ENCODE measurements at places on chromosomes 11 and 22.

GRCh38 chr22:49810363-49811019, 17.2 kb downstream of the BRD1 start:
- no peak for DNase-seq

DNA sequence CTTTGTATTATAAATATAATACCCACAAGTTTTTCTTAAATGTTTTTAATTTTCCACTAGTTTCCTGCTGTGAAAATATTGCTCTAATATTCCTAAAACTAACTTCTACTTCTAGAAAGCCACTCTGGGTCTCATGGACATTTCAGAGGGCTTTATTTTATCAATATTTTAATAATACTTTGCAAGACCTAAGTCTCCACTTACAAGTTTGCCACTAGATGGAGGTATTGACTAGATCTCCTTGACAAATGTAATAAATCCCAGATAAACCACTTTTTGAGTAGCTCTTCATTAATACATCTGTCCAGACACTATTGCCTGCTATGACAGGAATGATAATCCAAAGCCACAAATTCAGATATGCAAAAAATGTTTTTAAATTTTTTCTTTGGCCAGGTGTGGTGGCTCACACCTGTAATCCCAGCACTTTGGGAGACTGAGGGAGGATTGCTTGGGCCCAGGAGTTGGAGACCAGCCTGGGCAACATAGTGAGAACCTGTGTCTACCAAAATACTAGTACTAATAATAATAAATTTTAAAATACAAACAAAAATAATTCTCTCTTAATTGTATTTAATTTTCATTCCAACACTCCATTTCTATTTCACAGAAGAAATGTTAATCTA, 3.5 kb upstream of the ACAT1 start:
- peak; percentile 38 for DNase-seq

GRCh38 chr22:23536821-23537345, 43.2 kb downstream of the IGLL1 start:
- no peak for DNase-seq

DNA sequence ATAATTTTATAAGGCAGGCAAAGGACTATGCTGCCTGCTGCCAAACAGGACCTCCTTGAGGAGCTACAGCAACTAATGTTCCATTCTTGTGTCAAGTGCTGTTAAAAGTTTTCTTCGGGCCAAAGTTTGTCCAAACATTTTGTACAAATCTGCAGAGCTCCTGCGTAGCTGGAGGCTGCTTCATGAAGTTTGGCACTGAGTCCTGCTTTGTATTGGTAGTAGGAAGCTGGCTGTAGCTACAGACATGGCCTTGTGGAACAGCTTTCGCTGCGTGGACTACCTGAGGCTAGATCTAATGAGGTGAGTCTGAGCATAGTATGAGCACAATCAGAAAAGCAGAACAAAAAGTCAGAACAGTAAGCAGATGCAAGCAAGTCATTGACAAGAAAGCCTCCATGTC, 528.1 kb downstream of the DLG2 start:
- DNase-seq: no peak

DNA sequence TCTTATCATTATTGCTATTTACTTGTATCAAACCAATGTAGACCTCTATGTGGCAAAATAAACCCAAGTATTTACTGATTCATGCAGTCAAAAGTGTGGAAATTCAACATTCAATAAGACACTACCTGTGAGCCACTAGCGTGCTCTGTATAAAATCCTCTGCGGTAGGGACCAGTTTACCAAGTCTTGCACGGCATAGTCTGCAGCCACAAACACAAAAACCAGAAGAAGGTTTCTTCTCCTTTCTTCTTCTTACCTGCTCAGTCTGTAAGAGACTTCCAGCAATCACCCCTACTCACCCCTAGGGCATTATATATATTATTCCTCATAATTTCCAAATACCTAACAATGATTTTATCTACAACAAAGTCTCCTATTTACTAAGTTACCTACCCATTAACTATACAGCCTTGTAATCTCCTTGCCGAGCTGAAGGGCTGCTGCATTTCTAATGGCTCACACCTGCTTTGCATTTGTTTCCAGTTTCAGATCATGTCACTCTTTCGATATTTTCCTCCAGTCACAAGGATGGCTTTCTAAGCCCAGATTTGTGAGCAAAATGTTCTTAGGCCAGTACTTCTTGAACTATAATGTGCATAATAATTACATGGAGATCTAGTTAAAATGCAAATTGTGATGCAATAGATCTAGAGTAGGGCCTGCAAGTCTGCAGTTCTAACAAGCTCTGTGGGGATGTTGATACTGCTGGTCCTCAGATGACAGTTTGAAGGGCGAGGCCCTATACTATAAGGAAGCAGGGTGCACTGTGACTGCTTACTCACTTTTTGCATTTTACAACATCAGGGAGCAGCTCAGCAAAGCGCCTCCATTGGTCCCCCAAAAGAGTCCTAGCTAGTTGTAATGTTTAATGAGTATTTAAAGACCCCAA, 191.9 kb upstream of the DDI1 start:
- DNase-seq: no peak

- no peak for DNase-seq
Observed at GRCh38 chr11:13028322-13028721, 19.2 kb downstream of the RASSF10 start.

DNA sequence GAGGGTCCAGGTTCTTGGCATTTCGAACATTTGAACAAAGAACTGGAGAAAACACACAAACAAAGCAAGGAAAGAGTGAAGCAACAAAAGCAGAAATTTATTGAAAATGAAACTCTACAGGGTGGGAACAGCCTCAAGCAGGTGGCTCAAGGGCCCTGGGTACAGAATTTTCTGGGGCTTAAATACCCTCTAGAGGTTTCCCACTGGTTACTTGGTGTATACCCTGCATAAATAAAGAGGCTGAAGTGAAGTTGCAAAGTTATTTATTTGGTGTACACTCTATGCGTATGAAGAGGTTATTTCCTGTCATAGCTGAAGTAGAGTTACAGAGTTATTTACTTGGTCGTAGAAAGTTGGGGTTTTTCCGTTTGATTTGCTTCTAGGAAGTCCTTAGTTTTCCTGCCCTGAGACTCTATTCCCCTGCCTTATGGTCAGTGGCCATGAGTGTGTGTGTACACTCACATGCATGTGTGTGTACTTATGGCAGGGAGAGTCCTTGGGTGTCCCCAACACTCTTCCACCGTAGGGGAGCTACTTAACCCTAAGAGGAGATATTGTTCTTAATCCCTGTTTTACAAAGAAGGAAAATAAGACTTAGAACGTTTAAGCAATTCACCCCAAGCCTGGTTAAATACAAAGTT, 5.6 kb upstream of the SMCO4 start:
- DNase-seq: no peak

GRCh38 chr22:44220727-44221680, 40.3 kb downstream of the PARVG start:
- DNase-seq: no peak

DNA sequence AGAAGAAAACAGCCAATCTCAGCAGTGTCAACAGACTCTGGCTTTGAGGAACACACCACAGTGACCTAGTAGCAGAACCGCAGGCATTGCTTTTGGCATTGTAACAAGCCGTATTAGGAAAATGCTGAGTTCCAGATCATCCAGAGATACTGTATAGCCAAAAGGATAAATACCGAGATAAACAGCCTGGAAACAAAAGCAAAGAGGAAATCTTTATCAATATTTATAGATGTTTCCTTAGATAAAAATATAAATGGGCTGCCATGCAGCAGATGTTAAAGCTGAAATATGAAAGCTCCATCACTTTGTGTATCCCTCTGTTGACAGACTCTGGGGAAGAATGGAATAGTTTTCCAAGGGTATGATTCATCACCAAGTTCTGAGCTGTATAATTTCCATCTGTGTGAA, 98.9 kb upstream of the TP53AIP1 start:
- DNase-seq: no peak

DNA sequence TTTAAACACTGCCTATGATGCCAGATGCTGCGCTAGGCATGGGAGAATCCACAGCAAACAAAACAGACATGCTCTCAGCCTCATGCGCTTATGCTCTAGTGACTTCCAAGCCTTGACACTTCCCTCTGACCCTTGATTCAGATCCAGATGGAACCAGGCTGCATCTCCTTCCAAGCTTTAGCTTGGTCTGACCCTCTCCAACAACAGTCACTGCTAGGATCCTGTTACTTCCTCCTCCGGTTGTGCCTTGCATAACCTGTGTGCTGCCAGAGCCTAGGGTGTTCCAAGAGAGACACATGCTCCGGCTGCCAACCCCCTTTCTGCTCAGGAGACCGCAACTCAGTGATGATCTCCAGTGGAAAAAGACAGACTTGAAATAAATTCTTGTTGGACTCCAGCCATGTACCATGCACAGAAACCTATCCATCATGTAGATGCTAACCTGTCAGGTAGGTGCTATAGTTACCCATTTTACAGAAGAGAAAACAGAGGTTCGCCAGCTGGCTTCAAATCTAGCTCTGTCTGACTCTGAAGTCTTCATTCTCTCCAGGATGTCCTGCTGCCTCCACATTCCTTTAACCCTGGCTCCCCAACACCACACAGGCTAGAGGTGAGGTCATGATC, 136.3 kb upstream of the TEAD1 start:
- DNase-seq: no peak

DNA sequence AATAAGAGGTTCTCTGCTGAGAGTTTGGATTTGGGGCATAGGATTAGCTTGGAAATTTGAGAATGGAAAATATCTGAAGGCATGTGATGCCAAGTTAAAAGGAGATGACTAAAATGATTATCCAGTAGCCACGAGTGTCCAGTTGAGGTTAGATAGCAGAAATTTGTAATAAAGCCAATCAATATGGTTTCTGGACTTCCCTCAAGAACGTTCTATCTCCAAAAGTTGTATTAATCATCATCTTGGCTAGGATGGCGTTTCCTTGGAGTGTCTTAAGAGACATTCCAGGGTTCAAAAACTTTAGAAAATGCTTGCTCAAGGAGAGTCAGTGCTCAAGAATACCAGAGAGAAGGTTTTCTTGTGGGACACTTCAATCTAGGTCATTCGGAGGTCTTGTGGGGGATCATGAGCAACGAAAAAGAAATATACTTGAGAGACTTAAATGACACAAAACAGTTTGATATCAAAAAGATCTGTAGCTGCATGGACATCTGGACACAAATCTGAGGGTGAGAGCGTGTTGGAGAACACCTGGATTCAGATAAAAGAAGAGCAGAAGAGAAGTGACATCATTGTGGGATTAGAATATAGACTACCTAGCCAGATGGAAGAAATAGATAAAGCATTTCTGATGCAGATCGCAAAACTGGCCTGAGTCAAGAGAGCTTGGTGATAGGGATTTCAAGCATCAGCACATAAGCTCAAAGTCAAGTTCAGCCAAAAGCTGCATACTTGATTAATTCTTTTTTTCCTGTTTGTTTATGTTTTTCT, 97.7 kb downstream of the ARFGAP2 start:
- no peak for DNase-seq

- no peak for DNase-seq
Observed at GRCh38 chr11:83061883-83062282, 9.8 kb downstream of the RAB30 start.

DNA sequence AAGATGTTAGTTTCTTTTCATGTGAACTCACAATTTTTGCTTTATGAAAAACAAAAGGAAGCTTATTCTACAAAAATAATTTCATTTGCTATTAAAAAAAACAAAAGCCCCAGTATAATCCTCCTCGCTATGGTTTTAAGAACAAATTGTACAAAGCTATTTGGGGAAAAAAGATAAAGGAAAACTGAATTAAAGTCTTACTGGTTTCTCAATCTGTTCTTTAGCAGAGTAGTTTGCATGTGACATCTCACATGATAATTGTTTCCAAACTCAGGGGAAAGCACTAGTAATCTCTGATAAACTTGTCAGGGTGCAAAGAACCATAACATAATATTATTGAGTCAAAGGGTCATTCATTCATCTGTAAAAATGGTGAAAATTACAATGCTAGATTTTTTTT, 2.9 kb upstream of the DDI1 start:
- DNase-seq: no peak

- DNase-seq: no peak
Observed at GRCh38 chr11:10497371-10498021, 42.4 kb downstream of the AMPD3 start.

DNA sequence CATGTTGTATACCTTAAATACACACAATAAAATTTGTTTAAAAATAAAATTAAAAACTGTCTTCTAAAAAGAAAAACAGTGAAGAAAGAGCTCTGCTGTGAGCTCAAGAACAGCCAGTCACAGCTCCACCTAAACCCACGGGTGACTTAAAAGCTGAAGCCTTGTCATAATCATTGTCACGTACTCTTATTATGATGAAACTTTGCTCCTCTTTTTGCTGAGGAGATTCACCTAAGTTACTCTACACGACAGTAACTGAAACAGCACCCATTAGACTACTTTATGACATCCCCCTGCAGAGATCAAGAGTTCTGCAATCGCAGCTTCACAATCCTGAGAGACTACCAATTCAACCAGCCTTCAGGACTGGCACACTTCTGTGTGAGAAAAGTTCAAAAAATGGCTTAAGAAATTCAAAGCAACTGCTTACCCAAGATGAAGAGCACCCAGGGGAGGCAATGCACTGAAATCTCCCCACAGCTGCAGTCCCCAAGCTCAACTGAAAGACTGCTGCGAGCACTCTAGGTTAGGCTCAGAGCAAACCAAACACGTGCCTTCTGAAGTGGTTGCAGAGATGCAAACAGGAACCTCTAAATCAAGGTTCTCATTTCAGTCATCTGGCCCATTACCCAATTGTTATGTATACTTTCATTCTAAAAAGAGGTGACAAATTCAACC, at the start of gene JAML:
Gene JAML, minus strand, starts transcription at position 501 of the 678 bp plus-strand sequence. CDS start 10,145 bp downstream, outside the sequence.
- no peak for DNase-seq

- DNase-seq: peak; percentile 4
Observed at GRCh38 chr11:41431784-41432183, 27.7 kb downstream of the LRRC4C start.

GRCh38 chr11:9357041-9357440, 27.4 kb upstream of the IPO7 start:
- no peak for DNase-seq

DNA sequence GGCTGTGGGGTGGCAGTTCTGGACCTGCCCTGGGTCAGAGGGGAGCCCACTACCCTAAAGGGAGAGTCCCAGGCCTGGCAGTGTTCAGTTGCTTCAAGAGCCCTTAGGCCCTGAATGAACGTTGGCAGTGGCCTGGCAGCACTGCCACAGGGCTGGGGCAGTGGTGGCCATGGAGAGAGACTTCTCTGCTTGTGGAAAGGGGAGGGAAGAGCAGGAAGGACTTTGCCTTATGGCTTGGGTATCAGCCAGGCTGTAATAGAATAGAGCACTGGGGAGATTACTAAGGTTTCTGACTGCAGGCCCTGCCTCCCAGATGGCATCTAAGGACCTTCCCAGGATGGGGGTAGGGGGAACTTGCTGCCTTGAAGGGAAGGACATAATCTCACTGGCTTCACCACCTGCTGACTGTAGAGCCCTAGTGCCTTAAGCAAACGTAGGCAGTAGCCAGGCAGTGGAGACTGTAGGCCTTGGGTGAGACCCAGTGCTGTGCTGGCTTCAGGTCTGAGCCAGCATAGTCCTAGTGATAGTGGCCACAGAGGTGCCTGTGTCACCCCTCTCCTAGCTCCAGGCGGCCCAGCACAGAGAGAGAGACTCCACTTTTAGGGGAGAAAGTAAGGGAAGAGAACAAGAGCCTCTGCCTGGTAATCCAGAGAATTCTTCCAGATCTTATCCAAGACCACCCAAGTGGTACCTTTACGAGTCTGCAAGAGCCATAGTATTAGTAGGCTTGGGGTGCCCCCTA, 27.6 kb downstream of the PLA2G6 start:
- no peak for DNase-seq

GRCh38 chr22:44025171-44026065, 1.3 kb downstream of the PARVB start:
- no peak for DNase-seq

Measured in RCC 7860 (cell line).